ENCODE measurements at places on chromosomes 12 and 14.

DNA sequence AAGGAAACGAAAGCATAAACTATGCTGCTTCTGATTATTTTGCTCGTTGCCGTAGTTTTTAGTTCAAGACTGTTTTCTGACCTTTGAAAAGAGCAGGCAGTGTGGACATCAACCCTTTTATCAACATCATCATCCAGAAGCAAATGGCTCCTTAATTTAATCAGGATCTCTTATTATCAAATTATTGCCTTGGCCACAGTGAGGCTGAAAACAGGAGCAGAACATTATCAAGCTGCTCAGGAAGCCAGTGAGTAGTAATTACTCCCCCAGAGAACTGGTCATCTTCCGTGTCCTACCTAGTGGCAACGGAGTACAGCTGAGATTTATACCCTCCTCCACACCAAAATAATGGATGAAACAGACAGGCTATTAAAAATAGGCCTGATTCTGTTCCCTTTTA is 2.2 kb upstream of the DIABLO start:
- no peak for DNase-seq

GRCh38 chr14:56608689-56609088 is 29.1 kb downstream of the TMEM260 start:
- DNase-seq, result no peak

DNA sequence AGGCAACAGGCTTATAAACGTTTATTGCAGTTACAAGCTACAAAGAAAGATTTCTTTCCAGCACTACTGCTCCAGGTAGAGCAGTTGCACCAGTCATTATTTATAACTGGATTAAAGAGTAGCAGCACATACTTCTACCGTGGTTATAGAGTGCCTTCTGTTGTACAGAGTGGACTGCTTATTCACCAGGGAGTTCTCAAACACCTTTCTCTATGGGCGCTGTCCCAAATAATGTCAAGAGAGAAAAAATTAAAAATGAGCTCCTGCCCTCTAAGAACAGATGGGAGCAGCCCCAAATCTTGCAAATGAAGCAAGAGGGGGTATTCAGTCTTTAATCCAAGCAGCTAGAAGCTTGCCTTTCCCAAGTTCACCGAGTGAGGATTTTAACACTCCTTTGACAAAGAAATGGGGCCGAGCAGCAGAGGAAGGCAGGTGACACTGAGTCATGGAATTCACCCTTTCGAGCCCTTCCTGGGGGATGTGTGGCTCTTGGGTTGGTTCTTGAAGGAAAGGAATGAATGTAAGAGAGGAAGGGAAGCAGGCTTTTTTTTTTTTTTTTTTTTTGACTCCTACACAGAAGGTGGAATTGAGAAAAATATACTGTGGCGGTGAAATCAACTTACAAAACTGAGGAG is 181.2 kb downstream of the PRKCH start:
- DNase-seq, result no peak

- DNase-seq, result no peak
Measured at GRCh38 chr12:103043531-103044486, 86.3 kb downstream of the ASCL1 start.

DNA sequence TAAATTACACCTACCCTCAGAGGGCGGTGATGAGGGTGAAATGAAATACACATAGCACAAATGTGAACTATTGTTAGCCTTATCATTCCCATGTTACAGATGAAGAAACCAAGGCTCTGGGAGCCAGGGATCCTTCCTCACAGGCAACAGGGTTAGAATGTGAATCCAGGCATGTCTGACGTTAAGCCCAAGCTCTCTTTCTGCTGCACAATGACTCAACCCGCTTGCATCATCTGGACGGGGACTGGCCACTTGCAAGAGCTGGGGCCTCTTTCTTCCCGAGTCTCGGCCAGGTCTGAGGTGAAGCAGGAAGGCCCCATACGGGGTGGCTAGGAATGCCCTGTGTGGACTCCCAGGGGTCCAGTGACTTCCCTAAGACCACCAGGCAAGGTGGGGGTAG is 105.2 kb downstream of the RBM19 start:
- no peak for DNase-seq

- DNase-seq, result no peak
Measured at GRCh38 chr12:99658671-99659349, 11.3 kb downstream of the GARIN6 start.

GRCh38 chr14:30142216-30142615 is 214.6 kb upstream of the PRKD1 start:
- no peak for DNase-seq

- no peak for DNase-seq
Measured at GRCh38 chr12:107058190-107058589, 35.2 kb downstream of the CRY1 start.

DNA sequence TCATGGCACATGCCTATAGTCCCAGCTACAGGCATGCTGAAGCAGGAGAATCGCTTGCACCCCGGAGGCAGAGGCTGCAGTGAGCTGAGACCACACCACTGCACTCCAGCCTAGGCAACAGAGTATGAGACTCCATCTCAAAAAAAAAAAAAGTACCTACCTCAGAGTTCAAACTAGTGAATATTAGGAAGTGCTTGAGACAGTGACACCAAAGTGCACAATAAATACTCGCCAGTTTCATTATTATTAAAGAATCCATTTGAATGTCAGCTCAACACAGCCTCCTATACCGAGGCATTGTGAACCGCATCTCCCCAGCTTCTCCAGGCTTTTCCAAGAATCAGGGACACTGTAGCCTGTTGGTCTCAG is 5.0 kb downstream of the GAPDH start:
- DNase-seq, result no peak

DNA sequence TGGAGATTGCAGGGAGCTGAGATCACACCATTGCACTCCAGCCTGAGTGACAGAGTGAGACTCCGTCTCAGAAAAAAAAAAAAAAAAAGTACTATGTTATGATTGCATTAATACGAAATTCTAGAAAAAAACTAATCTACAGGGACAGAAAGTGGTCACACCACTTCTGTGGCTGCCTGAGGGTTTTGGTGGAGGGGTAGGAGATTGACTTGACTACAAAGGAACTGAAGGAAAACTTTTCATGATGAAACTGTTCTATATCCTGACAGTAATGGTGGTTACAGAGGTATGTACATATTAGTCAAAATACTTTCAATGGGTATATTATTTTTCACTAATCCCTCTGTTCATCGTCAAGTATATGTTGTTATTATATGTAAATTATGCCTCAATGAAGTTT is 42.1 kb downstream of the FOXN3 start:
- peak; percentile 10 for DNase-seq

DNA sequence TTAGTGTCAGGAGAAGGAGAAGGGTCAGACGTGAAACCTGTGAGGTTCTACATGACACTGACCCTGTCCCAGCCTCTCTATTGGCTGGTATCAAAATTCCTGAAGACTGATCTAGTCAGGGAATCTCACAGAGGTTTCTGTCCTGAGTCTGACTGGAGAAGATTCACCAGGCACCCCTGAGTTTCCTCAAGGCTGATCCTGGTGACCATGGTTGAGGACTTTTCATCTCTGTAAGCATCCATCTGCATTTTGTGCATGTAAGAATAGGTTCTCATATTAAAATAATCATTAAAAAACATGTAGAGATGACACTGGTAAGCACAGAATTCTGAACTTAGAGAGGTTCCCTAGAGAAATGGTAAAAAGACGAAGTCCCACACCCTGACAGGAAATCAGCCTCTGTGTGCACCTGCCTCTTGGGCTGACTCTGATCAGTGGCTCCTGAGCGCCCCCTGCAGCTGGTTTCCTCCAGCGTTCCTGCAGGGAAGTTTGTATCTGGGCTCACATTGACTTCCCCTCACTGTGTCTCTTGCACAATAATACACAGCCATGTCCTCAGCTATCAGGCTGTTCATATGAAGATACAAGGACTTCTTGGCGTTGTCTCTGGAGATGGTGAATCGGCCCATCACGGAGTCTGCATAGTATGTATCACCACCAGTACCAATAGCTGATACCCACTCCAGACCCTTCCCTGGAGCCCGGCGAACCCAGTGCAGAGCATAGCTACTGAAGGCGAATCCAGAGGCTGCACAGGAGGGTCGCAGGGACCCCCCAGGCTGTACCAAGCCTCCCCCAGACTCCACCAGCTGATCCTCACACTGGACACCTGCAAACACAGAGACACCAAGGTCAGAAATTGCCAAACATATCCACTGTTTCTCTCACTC is 991.9 kb downstream of the TMEM121 start:
- DNase-seq, result peak; percentile 91

DNA sequence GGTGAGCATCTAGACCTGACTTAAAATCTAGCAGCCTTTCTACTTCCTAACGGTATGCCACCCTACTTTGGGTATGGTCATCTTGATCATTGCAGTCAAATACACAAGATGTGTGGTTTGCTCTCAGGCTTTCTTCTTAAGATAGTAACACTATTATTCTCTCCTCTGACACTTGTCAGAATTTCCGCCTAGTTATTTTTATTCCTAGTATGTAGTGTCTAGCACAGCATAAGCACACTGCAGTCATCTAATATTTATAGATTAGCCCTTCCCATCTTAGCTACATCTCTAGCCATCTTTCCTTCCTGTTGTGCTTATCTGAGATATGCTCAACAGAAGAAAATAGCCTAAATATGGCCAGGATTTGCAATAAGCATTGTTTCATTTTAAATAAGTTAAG is 180.1 kb downstream of the C12orf50 start:
- no peak for DNase-seq

DNA sequence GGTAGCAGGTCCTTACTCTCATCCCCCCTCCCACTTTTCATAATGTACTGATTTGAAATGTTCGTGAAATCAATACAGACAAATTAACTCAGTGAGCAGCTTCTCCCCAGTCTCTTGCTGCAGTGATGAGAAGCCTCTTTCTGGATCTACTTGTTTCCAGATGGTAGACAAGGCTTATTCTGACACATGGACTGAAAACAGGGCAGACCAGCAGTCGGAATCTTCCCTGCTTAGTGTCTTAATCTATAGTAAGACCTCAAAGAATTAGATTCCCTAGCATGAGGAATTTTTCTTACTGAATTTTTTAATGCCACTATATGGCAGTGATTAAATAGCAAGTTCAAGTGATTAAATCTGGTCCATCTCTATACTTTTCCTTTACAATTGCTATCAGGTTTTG is 120.1 kb downstream of the RGS6 start:
- DNase-seq, result no peak

- DNase-seq, result no peak
Measured at GRCh38 chr14:95364481-95365209, 44.9 kb upstream of the CLMN start.

GRCh38 chr12:93979189-93979588 is 169.2 kb upstream of the PLXNC1 start:
- no peak for DNase-seq

- no peak for DNase-seq
Measured at GRCh38 chr12:29201296-29201695, 52.2 kb downstream of the FAR2 start.

DNA sequence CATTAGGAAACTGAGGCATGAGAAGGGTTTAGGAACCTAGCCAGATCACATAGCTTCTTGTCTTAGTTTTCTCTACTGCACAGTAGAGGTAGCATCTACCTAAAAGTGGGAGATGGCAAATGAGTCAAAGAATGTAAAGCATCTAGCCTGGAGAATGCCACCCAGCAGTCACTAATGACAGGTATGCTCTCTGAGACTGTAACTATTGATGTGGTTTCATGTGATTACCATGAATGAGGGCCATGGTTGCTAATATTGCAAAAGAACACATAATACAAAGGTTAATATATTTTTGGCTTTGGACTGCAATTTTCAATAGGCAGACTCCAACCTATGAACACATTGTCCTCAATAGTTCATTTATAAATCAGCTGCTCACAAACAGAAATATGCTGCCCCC is 389.9 kb downstream of the GRIN2B start:
- DNase-seq, result no peak

GRCh38 chr12:109422251-109422650 is 54.8 kb downstream of the KCTD10 start:
- no peak for DNase-seq

GRCh38 chr14:100660882-100661635 is 65.6 kb upstream of the DLK1 start:
- DNase-seq, result no peak

DNA sequence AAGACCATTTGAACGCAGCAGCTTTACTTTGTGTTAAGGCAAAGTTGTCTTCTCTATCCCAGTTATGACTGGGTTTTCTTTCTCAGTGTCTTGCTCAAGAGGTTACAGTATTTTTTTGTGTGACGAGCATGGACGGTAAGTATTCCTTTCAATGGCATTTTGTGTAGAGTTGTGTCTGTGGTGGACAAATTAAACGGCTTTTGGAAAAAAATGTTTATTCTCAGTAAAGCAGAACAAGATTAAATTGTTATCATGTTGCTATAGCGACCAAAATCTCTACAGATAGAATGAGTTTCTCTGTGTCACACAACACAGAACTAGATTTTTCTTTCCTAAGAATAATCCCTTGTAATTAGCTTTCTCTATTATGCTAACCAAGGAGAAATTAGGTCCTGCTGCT is 417.1 kb downstream of the AEBP2 start:
- DNase-seq, result no peak

GRCh38 chr12:12032851-12033797 is 37.6 kb upstream of the BCL2L14 start:
- peak; percentile 89 for DNase-seq

- DNase-seq, result no peak
Measured at GRCh38 chr14:54760866-54761575, 141.6 kb downstream of the GCH1 start.

- DNase-seq, result no peak
Measured at GRCh38 chr14:61630399-61631044, 64.8 kb upstream of the HIF1A start.

GRCh38 chr14:102074415-102074964 is 12.4 kb downstream of the HSP90AA1 start:
- DNase-seq, result no peak

DNA sequence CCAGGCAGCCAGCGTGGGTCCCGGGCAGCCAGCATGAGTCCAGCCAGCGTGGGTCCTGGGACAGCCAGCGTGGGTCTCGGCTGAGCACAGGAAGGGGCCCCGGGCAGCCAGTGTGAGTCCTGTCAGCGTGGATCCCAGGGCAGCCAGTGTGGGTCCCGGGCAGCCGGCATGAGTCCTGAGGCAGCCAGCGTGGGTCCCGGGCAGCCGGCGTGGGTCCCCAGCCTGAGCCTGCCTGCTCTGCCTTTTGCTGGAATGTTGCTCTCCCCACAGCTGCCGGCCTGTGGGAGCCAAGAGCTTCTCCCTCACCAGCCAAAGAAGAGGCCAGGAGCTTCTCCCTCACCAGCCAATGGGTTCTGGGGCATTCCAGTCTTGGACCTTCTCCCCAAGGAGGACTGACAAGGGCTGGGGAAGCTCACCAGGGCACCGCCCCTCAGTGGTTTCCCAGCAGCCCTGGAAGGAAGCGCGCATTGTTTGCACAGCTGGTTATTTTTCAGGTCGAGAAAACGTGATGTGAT is 15.0 kb upstream of the RFLNA start:
- no peak for DNase-seq

- peak; percentile 64 for DNase-seq
Measured at GRCh38 chr12:49331380-49332222, 5.4 kb downstream of the C1QL4 start.

- no peak for DNase-seq
Measured at GRCh38 chr14:69901113-69901951, 22.1 kb downstream of the SMOC1 start.

- DNase-seq, result peak; percentile 68
Measured at GRCh38 chr12:68189821-68190242, 30.3 kb upstream of the IFNG start.
